Mesenteric fat pad (tissue), 1 donor: ENCODE measurements at places on chromosomes 5 and 9. TPM values are rescaled to one million over a fixed set of nuclear protein-coding genes. Genes with fewer than 3 reads are reported as not detected.

CEL gene
- 2.2 TPM for total RNA-seq

PRDM12 gene
- not detected for total RNA-seq

ATOSB gene
- 27.7 TPM for total RNA-seq

WDR38 gene
- not detected for total RNA-seq

TMEM252 gene
- not detected for total RNA-seq

SETD9 gene
- 11.9 TPM for total RNA-seq

C5orf58 gene
- total RNA-seq: not detected

PRELID2 gene
- total RNA-seq: 7.7 TPM

TBC1D9B gene
- total RNA-seq: 128 TPM

ENTREP1 gene
- total RNA-seq: 3.9 TPM

CD74 gene
- 486 TPM for total RNA-seq

ANAPC2 gene
- 39.3 TPM for total RNA-seq

HAVCR1 gene
- 0.29 TPM for total RNA-seq

TMEM174 gene
- total RNA-seq: not detected

BAAT gene
- total RNA-seq: not detected

CARTPT gene
- not detected for total RNA-seq

NFIB gene
- total RNA-seq: 143 TPM

MAN2A1 gene
- total RNA-seq: 32.8 TPM

CTSV gene
- total RNA-seq: 0.22 TPM

OSMR gene
- total RNA-seq: 141 TPM

HTR4 gene
- total RNA-seq: 0.16 TPM

CARD9 gene
- 4.3 TPM for total RNA-seq

UGT3A1 gene
- total RNA-seq: not detected

NRARP gene
- 16.3 TPM for total RNA-seq

TRPM6 gene
- 1.3 TPM for total RNA-seq

CNTNAP3B gene
- total RNA-seq: 20.1 TPM

RELL2 gene
- total RNA-seq: 1.5 TPM

EFNA5 gene
- total RNA-seq: 9.2 TPM

OTULINL gene
- total RNA-seq: 16.7 TPM
